ENCODE measurements at places on chromosomes 1 and 21. TPM values are rescaled to one million over a fixed set of nuclear protein-coding genes. Genes with fewer than 3 reads are reported as not detected.

AADACL3 gene
- 6.1 TPM for total RNA-seq

CD84 gene
- 3.8 TPM for total RNA-seq

SPRR2E gene
- total RNA-seq, result 16.7 TPM

HTR1D gene
- not detected for total RNA-seq

SYTL1 gene
- 22.7 TPM for total RNA-seq

Measured in skin of body (tissue), 3 donors.